ENCODE measurements at places on chromosomes 5 and 9.

GRCh38 chr9:93308158-93308602 lies 124.2 kb downstream of the WNK2 start:
- DNase-seq: no peak

- DNase-seq: no peak
Measured at GRCh38 chr9:113238202-113238858, 17.0 kb downstream of the SLC31A1 start.

GRCh38 chr9:6656614-6657300 lies 11.2 kb upstream of the GLDC start:
- DNase-seq: no peak

- DNase-seq: no peak
Measured at GRCh38 chr9:96171728-96172127, 130.2 kb downstream of the HSD17B3 start.

DNA sequence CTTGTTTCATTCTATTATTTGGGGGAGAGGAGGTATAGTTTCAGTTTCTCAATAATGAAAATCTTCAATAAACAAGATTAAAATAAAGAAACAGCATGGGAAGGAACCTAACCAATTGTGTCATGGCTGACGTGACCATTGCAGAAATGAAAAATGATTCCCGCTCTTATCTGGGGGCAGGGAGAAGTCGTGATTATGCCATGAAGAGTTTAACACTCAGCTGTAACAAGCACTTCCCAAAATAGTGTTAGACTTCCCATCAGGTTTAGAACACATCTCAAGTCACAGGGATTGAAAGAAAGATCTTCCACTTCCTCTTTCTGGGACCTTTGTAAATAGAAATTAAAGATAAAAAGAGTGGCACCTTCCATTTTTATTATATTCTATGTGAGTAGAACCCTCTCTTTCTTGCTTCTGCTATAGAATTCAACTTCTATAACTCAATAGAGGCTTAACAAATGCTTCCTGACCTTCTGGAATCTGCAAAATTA lies 122.2 kb downstream of the TRPM6 start:
- DNase-seq: no peak

DNA sequence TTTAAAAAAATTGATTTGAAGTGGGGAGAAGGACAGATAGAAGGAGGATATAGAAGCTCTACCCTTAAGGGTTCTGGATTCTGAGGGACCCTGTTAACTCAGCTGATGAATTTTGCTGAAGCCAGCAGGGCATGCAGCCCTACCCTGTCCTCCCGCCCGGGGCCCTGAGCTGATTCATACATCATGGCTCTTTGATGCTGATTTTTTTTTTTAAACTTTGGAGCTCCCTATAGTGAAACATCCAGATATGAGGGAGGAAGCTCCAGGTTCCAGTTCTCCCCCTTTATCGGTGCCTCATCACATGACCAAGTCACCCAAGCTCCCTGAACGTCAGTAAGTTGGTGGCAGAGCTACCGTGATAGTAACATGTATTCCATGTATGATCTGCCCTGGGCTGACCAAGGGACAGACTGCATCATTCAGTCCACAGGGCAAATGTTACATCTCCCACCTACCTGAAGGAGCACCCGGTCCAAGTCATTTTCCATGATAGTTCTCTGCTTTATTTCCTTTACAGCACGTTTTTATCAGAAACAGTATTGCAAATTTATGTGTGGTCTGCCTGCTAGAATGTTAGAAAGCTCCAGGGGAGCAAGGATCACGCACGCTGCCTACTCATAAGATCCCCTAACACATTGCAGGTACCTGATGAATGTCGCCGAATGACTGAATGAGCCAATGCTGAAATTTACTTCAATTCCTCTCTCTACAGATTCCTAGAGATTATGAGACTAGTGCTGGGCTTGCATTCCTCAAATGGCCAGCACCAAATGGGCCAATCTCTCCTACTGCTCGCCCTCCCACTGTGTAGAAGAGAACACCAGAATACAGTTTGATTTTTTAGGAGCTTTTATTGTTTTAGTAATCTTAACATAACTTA lies 25.9 kb downstream of the SPARC start:
- no peak for DNase-seq

Measured in Panc1 (cell line).